ENCODE measurements at places on chromosomes 16 and 17.
A peak's percentile ranks its signal among the peaks of the same experiment; 100 is the strongest.

DNA sequence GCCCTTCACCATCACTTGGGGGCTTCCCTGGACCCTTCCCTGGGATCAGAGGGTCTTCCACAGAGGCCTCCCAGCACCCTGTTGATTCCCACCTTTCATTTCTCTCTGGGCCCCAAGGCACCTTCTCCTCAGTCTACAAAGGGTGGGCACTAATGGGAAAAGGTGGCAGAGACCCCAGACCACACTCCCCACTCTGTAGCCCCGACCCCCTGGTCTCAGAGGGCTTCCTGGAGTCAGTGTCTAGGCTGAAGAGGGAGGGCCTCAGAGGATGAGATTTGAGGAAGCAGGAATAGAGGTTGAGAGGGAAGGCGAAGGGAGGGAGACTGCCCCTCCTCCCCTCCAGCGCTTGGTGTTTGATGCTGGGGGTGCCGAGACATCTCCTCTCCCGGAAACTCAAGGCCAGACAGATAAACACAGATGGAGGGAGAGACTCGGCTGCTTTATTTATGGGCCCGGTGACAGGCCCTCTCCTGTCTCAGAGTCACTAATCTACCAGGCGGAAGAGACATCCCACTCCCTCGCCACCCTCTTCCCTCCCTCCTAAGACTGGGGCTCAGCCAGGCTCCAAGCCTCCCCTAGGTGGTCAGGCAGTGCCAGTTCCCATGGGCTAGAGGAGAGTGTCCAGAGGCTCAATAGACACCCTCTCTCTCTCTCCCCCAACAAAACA, 18.5 kb upstream of the SP2 start:
- no peak for DNase-seq

DNA sequence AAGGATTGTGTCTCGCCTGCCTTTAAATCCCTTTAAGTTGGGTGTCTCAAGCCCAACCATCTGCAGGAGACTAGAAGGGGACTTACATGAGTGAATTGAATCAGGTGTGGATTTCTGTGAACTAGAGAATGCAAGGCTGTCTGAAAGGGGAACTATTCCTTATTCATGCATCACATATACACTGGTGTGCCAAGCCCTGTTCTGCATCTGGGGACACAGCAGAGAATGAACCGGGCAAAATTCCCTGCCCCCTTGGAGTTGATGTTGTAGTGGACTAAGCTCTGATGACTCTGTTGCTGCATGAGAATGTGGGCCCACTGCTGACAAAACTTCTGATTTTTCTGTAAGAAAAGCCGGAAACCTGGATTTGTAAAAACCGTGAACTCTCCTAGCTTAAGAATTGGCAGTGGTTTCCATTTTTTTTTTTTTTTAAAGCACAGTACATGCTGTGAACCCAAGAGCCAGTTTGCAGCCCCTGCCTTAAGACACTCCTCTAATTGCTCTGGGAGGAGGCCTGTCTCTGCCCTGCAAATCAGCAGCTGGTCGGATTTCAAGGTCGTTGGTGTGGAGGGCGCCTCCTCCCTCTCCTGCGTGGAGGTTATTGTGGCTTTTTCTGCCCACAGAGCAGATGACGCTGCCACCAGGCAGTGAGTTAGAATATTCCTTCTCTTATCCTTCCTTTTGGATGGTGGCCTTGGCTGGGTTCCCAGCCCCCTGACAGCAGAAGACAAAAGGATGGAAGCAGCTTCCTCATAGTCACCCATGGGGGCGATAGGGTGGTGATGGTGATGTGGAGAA, 131.0 kb downstream of the PRKCB start:
- DNase-seq = peak; percentile 24

DNA sequence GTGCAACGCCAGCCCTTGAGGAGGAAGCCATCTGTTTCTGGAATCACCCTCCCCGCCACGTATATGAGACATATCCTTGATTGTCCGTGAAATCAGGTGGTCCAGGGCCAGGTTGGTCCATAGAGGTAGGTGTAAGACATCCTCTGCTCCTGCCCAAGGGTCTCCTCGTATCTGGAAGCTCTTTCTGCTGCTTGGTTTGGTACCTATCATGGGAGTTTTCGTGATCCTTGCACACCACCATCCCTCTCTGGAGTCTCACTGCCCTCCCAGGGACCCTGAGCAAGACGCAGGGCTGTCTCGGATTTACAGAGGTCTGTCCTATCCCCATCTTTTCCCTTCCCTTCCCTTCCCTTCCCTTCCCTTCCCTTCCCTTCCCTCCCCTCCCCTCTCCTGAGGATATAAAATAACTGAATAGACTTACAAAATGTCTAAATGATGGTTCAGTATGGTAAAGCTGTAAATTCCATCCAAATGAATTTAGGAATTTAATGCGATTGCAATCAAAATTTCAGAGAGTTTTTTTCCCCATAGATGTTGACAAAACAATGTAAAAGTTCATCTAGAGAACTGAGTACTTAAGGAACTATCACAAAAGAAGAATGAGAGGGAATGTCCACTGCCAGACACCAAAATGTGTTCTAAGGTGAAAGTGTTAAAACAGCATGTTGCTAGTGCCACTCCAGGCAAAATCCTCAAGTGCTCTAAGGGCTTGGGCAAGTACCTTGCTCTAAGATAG, 2.0 kb upstream of the CCDC42 start:
- DNase-seq = no peak

DNA sequence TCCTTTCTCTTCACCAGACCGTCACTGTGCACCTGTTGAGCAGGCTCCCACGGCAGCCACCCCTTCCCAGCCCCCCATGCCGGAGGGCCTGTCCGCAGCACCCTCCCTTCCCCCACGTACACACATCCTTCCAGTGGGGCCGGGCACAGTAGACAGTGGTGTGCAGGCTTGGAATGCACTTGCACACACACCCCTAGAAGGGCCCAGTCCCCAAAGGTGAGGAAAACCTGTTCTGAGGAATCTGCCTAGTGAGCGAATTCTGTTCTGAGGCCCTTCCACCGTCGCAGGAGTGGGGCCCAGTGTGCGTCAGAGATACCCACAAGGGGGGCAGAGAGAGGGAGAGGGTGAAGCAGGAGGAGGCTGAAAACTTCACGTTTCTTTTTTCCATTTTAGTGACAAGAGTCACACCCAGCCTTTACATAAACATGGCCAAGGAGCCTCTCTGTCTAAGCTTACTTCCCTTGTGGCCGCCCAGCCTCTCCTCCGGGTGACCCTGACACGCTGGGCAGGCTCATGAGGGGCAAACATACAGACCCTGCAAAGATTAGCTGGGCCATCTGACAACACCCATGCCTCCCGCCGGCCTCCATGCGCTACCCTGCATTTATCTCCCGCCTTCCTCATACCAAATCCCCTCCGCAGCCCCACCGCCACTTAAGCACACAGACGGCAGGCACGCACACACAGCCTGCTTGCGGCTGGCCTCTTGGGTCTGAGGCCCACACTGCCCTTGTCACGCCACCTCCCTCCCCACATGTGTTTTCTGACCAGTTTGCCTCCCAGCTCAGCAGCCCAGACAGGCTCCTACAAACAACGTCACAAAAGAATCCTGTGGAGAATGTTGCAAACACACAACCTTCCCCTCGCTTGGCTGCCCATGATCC, 1.8 kb downstream of the ZBTB4 start:
- DNase-seq = peak; percentile 45

DNA sequence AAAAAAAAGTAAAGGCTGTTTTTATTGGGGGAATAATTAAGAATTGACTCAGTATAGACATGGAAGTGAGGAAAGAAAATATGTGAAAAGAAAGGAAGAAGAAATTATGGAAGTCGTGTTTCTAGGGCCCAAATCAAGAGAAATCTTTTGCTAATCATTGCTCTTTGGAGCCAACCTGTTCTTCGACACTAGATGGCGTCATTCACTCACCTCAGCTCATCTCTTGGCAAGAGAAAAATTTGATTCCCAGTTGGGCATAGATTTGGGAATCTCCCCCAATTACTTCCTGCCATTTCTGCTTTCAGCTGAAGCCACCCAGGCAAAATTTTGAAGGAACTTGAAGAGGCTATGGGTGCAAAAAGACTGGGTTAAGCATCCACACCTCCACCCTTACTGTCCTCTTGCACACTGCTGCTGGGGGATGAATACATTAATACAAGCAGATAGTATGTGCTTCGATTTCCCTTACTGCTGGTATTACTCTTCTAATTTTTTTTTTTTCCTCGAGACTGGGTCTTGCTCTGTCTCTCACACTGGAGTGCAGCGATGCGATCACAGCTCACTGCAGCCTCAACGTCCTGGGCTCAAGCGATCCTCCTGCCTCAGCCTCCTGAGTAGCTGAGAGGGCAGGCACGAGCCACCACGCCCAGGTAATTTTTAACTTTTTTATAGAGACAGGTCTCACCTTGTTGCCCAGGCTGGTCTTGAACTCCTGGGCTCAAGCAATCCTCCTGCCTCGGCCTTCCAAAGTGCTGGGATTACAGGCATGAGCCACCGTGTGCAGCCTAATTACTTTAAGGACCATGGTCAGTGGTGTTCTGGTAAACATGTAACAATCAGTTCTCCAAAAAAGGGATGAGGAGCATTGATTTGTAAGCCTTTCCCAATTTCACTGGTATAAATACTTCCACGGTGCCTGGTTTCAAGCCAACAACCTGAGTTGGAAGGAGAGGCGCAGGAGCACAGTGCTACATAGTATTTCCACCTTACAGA, 13.5 kb downstream of the PSMD7 start:
- DNase-seq = no peak

DNA sequence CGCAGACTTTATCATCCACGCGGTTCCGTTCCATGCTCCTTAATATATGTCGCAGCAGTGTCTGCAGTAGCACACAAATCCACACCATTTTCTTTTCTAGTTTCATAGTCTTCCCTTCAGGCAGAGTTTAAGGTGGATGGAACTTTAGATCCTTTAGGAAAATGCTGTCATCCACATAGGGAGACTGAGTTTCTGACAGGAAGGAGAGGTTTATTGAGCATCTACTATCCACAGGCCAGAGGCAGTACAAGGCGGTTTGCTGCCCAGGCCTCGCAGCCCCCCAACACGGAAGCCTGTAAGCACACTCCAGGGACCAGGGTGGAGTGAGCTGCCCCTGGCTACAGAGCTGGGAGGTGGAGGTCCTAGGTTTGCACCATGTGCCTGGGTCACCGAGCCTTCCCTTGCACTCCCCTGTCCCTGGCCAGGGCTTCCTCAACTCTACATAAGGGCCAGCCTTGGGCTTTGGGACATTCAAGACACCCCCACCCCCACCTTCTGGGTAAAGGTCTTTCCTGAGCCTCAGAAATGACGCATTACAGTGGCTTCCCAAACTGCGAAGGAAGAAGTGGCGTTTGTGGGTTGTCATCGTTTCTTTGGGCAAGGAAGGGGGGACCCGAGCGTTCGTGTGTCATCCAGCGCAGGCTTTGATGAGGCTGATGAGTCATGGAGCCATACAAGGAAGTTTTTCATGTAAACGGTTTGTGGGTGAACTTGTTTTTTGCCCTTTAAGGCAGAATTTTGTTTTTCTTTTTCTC, 146.5 kb upstream of the PLCG2 start:
- DNase-seq = peak; percentile 85

GRCh38 chr16:63737633-63738032, 1384.2 kb downstream of the CDH11 start:
- DNase-seq = no peak
